ENCODE measurements at places on chromosomes 12 and 14.

DNA sequence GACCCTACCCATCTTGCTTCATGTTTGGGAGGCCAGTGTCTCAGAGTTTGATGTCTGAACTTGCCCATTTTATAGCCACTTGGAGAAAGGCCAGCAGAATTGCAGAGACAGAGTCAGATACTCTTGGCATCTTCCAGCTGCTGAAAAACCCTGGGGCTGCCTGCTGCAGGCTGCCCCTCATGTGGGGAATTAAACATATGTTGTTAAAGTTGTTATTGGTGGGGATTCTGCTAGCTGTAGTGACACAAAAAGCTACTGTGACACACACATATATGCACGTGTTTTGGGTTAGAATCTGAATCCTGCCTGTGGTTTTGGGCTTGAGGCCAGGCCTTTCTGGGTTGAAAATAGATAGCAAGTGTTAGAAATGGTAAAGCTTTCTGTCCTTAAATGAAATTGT lies 1288.4 kb downstream of the AACS start:
- no peak for DNase-seq

DNA sequence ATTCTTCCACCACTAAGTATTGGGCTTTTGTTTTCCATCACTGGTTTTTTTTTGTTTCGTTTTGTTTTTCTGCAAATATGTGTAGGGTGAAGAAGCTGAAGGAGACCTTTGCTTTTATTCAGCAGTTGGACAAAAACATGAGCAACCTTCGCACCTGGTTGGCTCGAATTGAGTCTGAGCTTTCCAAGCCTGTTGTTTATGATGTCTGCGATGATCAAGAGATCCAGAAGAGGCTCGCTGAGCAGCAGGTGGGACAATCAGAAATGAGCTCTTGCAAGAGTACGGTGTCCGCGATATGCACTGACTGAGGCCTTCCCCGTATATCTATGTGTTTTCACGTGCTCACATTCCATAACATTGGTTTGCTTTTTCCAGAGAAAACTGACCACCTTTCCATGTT lies 91.5 kb downstream of the ESR2 start:
- no peak for DNase-seq

DNA sequence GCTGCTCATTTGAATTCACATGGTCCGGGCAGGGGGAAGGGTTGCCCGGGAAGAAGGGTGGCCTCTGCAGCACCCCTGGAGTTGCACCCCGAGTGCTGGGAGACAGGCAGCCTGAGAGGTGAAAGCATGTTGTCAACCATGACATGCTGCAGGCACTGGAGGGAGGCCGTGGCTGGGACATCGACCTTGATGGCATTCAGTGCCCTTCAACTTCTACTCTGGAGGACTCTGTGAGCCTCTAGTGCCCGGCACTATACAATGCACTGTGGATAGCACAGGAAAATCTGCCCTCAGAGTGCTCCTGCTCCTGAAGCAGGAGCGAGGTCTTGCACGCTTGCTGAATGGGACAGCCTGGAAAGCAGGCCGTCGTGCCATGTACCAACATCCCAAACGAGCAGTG lies 359.3 kb upstream of the FKBP4 start:
- no peak for DNase-seq

- DNase-seq = no peak
These were observed 406.3 kb upstream of the MGAT4C start for GRCh38 chr12:86662464-86662863.

DNA sequence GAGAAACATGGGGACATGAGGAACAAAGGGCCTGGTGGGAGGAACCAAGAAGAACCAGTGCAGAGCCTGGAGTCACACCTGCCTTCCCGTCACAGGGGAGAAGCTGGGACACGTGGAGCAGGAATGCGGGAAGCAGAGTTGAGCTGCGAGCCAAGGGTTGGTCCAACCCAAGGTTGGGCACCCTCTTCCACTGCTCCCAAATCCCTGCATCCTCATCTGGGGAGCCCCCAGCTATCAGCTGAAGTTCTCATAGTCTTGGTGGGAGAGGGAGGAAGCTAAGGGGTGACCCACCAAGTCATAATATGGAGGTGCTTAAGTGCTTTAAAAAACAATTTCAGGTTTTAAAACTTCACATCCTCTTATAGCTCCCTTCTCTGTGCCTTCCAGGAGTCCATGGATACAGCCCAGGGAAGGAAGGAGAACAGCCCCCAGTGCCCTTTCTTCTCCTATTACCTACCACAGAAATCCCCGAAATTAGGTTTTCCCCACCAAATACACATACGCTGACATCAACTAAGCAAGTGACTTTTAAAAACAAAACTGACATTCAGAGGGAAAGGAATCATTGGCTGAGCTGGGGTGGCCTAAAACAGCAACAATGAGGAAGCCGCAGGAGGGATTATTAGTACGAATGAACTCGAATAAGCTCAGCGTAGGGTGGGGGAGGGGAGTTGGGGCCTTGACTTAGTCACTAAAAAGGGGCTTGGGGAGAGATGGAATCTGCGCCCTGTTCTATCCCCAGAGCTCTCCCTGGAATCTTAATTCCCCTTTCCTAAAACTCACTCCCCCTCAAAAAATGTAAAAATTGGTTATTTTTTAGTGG lies 4.5 kb downstream of the MYL6 start:
- DNase-seq = no peak

GRCh38 chr14:75315144-75315543 lies 36.5 kb downstream of the FOS start:
- DNase-seq = no peak

DNA sequence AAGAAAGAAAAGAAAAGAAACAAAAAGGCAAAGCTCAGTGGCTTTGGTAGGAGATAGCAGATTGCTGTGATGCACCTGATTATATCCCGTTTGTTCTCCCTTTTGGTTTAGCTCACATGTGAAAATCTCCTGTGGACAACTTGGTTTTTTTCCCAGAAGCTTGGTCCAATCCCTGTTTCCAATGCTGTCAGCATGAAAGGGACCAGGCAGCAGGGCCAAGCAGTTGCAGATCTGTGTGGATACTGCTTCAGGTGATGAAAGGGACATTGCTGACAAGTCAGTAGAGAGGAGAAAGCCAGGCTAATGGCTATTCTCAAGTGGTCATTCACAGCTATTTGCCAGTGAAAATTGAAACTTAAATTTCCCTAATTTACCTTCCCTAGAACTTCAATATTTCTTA lies 18.8 kb upstream of the SLCO1A2 start:
- DNase-seq = no peak

Data from immature natural killer cell (primary cell).